ENCODE measurements at places on chromosomes 4 and X.

- DNase-seq, result no peak
Measured at GRCh38 chr4:80226094-80226493, 28.8 kb downstream of the PRDM8 start.

DNA sequence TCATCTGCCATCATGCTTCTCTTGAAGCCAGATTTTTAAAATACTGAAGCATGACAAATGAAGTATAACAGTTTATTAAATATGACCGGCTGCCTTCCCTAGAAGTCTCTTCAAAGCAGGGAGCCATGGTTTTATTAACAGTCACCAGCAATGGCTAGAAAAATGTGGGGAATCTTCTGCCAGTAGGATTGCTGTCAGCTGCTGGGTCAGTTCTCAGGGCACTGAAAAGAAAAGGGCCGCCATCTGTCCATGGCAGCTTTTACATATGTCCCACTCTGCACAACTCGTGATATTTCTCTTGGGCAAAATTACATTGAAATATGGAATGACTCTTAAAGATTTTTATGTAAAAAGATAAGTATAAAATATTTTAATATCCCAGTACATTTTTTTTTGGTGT, 2.8 kb downstream of the CCNG2 start:
- DNase-seq, result no peak

GRCh38 chr4:16110661-16111290, 27.0 kb upstream of the PROM1 start:
- no peak for DNase-seq

DNA sequence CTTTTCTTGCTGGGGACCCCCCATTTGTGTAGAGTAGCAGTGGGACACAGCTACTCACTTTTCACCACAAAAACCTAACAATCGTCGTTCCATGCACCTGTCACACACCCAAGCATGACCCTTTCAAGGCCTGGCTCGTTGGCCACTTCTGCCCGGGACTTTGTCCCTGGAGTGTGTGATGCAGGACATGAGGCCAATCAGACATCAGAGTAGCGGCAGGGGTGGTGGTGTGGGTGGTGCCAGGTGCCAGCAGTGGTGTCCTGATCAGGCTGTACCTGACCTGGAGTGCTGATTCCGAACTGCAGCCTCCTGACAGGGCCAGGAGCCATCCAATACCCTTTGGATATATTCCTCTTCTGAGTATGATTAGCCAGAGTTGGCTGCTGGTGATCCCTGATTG, 23.1 kb upstream of the PROM1 start:
- no peak for DNase-seq

DNA sequence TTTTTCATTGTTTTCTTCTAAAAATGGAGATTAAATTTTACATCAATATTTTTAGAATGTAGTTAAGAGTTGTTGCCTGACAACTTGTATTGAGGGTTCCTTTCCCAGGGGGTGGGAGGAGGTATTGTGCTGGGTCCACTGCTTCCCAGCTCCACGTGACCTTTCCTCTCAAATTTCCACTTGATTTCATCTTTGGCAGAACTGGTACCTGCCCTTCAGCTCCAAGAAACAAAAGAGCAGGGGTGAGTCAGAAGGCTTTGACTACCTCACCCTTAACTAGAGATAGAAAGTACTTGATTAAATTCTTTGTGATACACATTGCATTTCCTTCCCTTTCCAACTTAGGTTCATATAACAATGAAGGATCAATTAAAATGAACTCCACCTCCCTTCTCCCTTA, 19.7 kb downstream of the TRIM2 start:
- no peak for DNase-seq

GRCh38 chrX:129612396-129612795, 42.4 kb downstream of the APLN start:
- DNase-seq, result no peak

- no peak for DNase-seq
Measured at GRCh38 chr4:79083406-79084010, 144.3 kb upstream of the PAQR3 start.

Measured in left hindlimb (tissue), 1 donor.